ENCODE measurements at places on chromosomes 5 and 9.
A peak's percentile ranks its signal among the peaks of the same experiment; 100 is the strongest.

- no peak for DNase-seq
Observed at GRCh38 chr5:158847772-158848171, 251.9 kb downstream of the EBF1 start.

DNA sequence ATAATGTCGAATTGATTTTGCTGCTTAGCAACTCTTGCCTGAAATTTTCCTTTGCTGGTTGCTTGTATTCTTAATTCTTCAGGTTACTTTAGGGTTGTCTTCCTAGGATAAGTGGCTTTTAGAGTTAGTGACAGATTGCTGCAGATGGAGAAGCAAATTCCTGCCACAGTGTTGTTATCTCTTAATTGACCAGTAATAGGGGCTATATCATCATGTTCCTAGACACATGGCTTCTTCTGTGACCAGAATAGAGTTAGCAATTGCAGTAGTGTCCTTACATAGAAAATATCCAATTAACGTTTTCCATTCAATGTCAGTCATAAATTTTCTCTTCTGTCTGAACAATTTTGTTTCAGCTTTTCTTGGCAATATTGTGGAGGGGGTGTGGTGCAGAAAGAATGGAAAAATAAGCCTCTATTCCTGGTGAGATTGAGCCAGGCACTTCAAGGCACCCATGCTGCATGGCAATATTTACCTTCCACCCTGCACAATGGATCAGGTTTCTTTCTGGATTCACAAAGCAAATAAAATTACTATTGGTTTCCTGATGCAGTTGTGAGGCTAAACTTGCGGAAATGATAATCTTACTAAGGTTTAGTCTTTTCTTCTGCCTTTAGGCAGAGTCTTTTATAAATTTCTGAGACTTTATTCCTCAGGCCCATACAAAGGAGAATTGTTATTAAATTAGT, 1481.5 kb downstream of the EFNA5 start:
- no peak for DNase-seq

DNA sequence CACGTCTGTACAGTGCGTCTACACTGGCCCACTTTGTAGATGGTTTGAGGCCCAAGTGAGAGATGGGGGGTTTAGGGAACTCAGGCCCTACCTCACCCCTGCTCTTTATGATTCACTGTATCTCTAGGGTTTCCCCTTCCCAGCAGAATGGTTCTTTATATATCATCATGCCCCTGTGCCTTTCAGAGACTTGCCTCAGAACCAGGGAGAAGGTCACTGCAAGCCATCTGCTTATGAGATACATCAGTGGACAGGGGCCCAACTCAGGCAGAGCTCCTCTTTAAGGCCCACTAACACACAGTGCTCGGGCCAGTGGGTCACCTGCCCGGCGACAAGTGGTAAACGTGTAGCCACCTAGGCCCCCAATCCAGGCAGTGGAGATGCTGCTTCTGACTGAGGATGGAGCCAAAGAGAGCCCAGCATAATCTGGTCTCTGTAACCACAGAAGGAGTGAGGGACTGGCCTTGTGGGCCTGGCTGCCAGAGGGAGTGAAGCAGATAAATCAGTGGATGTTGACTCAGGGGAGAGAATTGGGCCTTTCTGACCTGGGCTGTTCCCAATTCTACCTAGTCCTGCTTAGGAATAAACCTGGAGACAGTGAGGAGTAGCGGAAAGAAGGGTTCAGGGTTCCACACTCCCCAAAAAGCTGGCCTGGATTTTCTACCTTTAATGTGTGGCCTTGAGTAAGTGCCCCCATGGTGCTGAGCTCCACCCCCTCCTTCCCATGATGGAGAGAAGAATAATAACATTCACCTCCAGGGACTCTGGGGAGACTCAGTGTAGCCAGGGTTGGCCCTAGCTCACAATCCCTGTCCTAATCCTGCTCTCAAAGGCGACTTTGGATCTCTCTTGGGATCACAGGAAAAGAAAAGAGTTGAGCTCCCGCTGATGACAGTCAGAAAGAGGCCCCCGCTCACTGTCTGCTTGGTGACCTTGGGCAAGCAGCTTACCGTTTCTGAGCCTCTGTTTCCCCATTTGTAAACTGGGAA, 2.8 kb upstream of the DUSP1 start:
- DNase-seq, result no peak

GRCh38 chr5:94433397-94434163, 184.8 kb downstream of the KIAA0825 start:
- DNase-seq, result peak; percentile 93

All from skeletal muscle cell (primary cell).